ENCODE measurements at places on chromosomes 1 and 21.

DNA sequence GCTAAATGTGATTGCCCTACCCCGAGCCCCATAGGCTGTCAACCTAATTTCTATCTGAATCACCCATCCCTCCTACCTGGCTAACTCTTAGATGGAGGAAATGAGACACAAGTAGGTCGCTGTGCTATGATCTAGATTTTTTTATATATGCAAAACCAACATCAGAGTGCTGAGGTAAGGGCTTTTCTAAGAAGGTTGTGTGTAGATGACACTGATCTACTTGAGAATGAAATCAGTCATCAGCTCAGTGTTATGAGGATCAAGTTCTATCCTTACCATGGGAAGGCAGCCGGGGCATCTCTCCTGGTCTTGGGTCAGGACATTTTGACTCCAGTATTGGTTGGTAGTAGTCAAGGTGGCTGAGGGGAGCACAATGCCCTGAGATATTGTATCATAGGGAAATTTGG is 23.6 kb downstream of the SLAMF1 start:
- no peak for DNase-seq

DNA sequence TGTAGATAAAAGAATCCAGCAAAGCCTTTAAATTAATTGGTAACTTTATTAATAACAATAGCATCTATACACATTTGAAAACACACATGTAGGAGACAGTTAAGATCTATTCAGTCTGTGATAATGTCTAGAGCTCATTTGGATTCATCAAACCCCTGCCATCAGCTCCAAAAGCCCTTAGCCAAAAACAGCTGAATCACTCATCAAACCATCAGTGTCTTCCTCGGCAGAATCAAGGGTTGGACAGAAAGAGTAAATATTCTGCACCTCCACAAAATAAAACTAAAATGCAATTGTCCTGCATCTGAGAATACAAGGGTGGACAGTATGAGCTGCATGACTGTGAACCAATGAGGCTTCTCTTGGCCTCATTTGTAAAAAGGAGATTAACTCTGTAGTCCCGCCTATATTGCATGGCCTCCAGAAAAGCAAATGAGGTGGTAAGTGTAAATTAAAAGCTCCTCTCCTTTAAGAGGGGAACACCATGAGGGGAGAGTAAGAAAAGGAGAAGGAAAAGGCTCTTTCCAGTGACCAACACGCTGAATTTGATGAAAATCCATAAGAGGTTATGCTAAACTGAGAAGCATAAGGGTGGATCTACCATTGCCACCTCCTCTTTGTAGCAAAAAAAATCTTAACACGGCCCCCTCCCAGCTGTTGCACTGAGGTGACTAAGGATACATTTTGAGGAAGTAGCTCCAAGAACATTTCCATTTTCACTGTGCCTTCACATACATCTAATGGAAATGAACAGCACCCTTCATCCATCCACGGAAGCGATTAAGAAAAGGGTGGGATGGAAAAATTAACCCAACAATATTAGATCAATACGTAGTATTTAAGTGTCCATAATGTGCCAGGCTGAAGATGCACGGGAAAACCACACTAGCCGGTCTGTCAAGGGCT is 14.7 kb upstream of the BOLA1 start:
- DNase-seq, result peak; percentile 51

GRCh38 chr1:66761221-66761620 is 9.0 kb downstream of the DYNLT5 start:
- DNase-seq, result no peak

GRCh38 chr1:67735806-67736627 is 51.0 kb downstream of the GADD45A start:
- no peak for DNase-seq

DNA sequence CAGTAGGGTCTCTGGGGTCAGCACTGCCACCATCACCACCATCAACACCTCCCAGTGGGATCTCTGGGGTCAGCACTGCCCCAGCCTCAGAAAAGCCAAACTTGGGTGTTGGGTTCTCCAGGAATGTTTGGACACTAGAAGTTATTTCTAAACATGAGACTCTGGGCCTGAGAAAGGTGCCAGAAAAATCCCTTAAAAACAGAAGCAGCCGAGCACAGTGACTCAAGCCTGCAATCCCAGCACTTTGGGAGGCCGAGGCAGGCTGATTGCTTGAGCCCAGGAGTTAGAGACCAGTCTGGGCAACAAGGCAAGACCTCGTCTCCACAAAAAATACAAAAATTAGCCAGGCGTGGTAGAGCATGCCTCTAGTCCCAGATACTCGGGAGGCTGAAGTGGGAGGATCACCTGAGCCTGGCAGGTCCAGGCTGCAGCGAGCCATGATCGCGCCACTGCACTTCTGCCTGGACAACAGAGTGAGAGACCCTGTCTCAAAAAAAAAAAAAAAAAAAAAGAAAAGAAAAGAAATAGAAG is 470 bp downstream of the PTAFR start:
- no peak for DNase-seq

GRCh38 chr1:48563021-48563420 is 91.0 kb upstream of the SPATA6 start:
- DNase-seq, result no peak

DNA sequence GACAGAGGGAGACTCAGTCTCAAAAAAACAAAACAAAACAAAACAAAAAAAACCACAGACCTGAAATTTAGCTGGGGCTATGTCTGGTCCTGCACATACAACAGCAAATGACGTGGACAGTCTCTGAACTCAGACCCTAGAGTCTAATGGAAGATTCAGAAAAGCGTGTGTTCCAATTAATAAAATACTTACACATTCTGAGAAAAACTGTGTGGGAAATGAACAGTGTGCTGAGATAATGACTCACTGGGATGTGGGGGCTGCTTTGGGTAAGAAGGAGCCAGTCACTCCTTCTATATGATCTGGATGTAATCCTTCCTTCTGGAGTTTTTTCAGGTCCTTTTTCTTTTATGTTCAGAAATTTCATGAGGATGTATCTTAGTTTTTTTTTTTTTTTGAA is 29.4 kb downstream of the CLDN14 start:
- DNase-seq, result no peak

DNA sequence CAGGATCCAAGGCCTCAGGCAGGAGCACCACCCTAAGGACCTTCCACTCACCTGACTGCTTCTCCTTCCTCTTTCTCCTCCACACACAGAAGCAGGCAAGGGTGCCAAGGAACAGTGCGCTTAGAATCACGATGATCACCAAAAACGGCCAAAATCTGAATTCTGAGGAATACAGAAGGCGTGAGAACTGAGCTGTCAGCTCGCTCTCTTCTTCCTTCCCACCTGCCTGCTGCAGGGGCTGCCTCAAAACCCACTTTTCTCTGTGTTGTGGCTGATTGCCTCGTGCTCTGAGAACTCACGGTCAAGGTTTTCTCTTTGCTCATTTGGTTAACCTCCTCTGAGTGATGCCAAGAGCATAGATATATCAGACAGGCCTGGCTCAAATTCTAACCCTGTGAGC is 23.8 kb downstream of the CD244 start:
- DNase-seq, result no peak

DNA sequence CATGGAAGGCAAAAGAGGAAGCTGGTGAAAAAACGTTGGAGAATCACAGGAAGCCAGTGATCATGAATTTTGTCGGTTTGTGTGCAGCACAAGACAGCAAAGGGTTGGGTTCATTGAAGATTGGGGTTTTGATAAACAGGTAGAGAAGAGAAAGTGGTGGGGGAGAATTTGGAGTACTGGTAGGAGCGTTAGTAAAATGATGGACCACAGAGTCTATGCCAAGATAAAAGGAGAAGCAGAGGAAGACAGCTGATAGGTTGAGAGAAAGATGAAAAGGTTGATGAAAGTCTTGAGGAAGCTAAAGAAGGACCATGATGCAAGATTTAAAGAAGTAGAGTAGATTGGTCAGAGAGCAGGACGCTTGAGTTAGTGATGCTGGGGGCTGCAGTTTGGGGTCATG is 156.8 kb upstream of the POU3F1 start:
- DNase-seq, result no peak

GRCh38 chr1:246261639-246262038 is 245.4 kb downstream of the SMYD3 start:
- DNase-seq, result no peak

DNA sequence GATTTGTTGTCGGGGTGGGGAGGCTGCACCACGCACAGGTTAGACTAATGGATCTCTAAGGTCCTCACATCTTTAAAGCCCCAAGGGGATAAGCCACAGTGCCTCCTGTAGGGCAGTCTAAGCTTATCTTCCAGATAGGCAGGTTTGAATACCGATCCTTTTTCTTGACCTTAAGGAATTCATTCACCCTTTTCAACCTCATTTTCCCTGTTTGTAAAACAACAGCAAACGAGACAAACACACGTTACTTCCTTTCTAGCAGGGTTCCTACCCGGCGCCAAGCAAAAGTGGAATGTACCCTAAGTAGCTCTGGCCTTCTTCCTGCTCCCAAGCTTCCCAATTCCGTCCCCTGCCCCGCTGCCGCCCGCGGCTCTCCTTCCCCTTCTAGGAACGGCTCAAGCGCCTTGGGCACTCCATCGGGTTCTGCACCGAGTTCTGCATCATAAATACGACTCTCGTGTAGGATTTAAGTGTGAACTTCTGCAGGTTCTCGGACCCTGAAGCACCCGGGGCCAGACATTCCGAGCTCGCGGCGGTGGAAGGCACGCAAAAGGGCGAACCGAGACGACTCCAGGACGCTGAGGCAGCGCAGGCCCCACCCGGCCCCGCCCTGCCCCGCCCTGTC is 548 bp upstream of the CDC20 start:
- DNase-seq, result peak; percentile 45

GRCh38 chr1:204920511-204920910 is 49.8 kb downstream of the NFASC start:
- no peak for DNase-seq

- DNase-seq, result no peak
Measured at GRCh38 chr1:193663965-193664364, 477.6 kb upstream of the B3GALT2 start.

DNA sequence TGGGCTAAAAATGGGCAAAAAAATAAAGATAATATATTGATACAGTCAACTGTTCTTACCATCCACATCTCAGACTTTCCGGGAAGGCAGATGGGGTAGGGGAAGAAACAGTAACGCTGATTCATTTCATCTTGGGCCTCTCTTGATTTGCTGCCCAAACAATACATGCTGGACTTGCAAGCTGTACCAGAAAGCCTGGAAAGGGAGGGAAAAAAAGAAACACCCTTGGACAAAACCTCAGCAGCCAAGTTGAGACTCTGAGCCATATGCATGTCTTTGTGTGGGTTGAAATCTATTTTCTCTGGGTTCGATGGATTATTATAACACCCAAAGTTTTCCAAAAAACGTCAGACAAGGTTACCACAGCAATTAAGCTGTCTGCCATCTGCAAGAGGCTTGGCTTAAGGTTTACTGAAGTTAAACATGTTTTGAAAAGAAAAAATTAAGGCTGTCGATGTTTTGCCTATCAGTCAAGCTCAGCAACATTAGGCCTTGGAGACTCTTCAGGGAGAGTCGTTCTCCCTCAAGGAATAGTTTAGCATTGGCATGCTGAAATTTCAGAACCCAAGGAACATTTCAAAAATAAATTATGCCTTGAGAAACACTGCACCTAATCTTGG is 71.2 kb downstream of the PSMG1 start:
- DNase-seq, result no peak

DNA sequence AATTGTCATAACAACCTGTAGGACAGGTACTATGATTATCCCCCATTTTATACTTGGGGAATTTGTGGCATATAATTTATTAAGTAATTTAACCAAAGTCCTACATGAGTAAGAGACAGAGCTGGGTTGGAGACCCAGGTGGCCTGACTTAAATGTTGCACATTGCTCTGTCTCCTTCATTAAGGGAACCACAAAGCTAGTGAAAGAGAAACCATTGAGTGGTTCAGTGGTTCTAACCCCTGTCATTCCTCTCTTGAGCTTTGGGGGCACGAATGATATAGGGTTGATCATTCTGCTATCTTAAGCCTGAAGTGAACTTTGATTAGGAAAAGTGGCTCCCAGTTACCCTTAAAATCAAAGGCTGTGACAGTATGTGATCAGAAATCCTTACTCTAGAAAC is 5.3 kb upstream of the MAP3K7CL start:
- DNase-seq, result no peak

- no peak for DNase-seq
Measured at GRCh38 chr1:110259770-110260169, 49.7 kb downstream of the KCNC4 start.

DNA sequence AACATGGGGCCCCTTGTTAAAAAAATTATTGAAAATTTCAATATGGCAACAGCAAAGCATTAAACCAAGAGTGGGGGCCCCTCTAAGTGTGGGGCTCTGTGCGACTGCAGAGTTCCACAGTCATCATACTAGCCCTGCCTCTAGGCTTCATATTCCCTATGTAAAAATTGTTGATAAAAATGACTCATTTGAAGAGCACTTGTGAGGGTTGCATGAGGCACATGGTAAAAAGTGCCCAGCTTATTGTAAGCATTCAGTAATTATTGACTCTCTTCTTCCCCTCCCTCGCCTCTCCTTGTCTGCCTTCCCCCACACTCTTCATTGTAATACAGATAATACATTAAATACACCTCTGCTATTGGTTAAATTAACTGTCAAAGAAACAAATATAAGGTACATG is 86.7 kb upstream of the PTBP2 start:
- no peak for DNase-seq

GRCh38 chr1:117981455-117982192 is 52.1 kb downstream of the WDR3 start:
- peak; percentile 11 for DNase-seq

GRCh38 chr1:172894349-172895049 is 156.2 kb downstream of the TNFSF18 start:
- DNase-seq, result no peak

DNA sequence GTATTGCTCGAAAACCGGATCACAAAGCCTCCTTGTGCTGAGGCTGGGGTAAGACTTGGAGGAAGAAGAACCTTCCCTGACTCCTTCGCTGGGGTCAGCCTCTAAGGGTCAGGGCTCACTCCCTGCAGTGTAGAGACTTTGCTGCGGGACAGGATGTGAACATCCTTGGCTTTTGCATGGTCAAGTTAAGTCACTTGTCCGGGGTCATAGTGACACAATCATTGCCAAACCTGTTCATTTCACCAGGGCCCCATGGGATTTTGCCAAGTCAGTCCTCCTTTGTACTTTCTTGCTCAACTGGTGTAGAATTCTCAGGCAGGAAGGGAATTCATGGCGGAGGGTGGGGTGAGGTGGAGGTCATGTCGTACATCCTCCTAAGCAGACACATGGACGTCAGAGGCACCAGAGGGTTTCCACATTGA is 24.7 kb upstream of the IL10 start:
- DNase-seq, result no peak

- DNase-seq, result peak; percentile 29
Measured at GRCh38 chr1:23865543-23865930, 2.6 kb downstream of the FUCA1 start.

- no peak for DNase-seq
Measured at GRCh38 chr1:40945491-40945973, 34.0 kb upstream of the CTPS1 start.

- DNase-seq, result no peak
Measured at GRCh38 chr1:184693011-184693410, 61.6 kb downstream of the EDEM3 start.

GRCh38 chr1:228977741-228978140 is 242.5 kb downstream of the RHOU start:
- DNase-seq, result no peak
